ENCODE measurements at places on chromosomes 7 and 10.

GRCh38 chr10:118768041-118768919 is 13.5 kb upstream of the CACUL1 start:
- no peak for DNase-seq

DNA sequence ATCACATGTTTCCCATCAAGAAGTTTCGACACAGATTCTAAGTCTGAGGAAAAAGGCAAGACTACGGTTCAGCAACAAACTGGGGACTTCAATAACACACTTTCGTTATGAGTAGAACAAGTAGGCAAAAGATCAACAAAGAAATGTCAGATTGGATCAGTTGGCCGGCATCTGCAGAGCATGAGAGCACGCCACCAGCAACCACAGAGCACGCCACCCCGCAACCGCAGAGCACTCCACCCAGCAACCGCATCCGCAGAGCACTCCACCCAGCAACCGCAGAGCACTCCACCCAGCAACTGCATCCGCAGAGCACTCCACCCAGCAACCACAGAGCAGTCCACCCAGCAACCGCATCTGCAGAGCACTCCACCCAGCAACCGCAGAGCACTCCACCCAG is 89.7 kb upstream of the FAM20C start:
- no peak for DNase-seq

DNA sequence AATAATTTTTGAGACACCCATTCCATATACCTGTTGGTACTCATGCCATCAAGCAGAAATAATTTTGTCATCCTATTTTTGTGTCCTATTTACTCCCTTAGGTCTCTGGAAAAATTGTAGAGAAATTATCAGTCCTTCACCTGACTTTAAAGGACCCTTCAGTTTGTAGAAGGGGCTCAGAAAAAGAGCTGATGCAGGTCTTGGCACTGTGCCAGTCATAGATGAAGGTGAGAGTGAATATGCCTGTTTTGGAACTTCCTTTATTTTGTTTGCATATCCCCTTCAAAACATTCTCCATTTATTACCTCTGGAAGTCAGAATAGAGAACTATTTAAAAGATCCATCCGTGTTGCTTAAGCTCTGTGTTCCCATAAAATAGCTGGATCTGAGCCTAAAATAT is 321.0 kb upstream of the TPK1 start:
- no peak for DNase-seq

- no peak for DNase-seq
These were observed 6.9 kb upstream of the RGS10 start for GRCh38 chr10:119549247-119549999.

DNA sequence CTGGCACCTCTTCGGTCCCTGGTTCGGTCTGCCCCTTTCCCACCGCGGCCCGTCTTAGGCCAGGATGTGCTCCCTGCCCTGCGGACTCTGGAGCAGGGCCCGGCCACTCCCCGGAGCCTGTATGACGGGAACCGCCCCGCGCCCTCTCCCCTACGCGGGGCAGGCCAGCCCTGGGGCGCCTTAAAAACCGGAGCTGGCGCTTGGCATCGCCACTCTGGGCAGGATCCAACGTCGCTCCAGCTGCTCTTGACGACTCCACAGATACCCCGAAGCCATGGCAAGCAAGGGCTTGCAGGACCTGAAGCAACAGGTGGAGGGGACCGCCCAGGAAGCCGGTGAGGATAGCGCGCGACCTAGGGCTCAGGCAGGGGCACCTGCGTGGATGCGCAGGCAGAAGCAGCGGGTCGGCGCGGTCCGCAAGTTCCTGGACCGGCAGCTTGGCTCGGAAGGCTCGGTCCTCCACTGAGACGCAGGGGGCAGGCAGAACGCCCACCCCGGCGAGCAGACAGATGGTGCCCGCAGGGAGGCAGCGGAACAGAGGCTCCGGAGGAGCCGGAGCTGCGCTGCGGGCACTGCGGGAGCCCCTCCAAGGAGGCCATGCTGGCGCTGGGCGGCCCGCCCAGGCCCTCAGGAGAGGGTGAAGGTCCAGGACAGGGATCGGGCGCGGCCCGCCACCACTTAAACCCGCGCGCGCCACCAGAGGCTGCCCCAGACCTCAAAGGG is at the start of gene ADIRF:
Gene ADIRF (plus strand): TSS at position 212 of the 723 bp plus-strand sequence. CDS start 63 bp downstream, at position 275.
- DNase-seq = no peak

GRCh38 chr10:24872790-24873182 is 79.6 kb downstream of the PRTFDC1 start:
- DNase-seq = no peak

GRCh38 chr7:6423942-6424701 is 23.6 kb downstream of the DAGLB start:
- no peak for DNase-seq

- DNase-seq = no peak
These were observed 4.9 kb upstream of the INSIG1 start for GRCh38 chr7:155292680-155293226.

- DNase-seq = no peak
These were observed 16.3 kb downstream of the SFTPA1 start for GRCh38 chr10:79627075-79627474.

DNA sequence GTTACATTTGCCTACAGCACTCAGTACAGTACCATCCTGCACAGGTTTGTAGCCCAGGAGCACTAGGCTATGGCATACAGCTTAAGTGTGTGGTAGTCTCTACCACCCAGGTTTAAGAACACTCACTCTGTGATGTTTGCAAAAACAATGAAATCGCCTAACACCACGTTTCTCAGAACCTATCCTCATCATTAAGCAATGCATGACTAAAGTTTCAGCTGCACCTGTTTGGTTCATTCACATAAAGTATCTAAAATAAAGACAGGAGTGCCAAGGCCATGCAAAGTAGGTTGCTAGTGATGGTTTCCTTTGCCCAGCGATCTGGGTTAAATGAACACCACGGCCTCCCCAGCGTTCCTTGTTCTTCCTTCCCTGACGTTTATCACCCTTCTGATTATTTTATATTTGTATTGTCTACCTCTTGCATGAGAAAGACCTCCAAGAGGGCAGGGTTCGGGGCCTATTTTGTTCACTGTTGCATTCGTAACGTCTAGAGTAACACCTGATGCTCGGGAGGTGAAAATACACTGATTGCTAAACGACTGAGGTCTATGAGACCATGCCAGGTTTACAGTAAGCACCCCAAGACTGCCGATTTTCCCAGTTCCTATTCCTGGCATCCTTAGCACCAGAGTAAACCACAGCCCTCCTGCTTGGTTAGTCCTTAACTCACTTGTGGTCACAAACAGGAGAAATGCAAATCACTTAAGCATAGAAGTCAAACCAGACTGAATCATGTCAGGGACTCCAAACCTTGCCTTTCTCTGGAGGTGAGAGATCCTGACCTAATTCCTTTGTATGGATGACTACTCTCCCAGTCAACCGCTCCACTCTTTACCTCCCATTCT is 204.1 kb upstream of the NFE2L3 start:
- no peak for DNase-seq

DNA sequence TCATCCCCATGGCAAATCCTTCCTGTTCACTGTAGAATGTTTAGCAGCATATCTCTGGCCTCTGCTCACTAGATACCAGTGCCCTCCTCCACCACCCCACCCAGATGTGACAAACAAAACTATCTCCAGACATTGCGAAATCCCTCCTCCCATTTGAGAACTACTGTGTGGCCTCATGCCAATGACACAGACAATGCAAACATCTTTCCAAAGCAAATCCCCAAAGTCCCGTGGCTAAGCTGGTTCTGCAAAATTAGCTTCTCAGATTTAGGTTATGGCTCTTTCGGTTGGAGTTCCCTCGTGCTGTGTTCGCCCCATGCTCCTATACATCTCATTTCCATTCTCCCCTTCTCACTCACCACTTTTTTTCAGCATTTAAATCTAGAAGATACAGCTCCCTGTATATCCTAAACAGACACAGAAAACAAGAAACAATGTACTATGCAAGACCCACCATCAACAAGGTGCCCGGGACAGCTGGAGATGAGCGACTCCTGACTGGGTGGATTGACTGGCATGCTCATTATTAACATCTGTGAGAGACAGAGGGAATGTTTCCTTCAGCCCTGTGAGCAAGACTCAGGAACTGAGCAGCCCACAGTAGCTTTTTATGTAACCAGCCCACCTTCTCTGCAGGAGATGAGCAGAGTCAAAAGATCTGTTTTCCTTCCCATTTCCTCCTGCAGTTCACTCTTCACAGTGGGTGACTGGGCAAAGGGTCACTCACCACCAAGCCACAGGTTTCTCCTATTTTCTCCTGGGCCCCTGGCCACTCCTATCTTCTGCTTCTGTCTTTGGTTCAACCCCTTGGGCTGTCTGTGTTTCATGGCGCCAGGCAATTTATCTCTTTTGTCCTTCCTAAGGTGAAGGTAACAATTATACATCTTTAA is 225.7 kb upstream of the AOAH start:
- DNase-seq = no peak

- no peak for DNase-seq
These were observed 31.5 kb upstream of the BTRC start for GRCh38 chr10:101322266-101323108.

DNA sequence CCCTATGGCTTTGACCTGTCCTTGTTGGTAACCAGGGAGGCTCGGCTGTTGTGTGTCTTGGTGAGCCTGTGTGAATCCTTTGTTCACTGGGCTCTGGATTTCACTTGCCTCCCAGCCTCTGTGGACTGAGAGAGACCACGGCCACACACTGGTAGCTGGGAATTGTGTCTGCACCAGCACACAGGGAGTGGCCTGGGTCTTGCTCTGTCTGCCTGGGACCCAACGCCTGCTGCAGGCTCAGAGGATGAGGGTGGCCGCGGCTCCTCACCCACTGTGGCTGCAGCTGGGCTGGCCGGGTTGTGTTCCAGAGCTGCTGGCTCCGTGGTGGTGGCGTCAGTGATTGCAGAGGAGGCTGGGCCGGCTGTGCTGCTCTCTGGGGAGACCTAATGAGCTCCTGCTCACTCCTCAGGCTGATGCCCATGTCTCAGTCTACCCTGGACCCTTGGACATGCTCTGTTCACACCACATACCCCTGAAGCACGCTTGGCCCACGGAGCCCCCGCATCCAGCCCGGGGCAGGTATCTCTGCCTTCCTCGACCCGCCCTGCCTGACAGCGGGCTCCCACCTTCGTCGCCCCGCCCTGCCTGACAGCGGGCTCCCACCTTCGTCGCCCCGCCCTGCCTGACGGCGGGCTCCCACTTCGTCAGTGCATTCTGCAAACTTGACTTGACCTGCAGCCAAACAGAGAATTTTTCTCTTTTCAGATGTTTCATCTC is 328.5 kb downstream of the ADARB2 start:
- DNase-seq = no peak

- no peak for DNase-seq
These were observed 192.7 kb upstream of the MKI67 start for GRCh38 chr10:128318913-128319312.

DNA sequence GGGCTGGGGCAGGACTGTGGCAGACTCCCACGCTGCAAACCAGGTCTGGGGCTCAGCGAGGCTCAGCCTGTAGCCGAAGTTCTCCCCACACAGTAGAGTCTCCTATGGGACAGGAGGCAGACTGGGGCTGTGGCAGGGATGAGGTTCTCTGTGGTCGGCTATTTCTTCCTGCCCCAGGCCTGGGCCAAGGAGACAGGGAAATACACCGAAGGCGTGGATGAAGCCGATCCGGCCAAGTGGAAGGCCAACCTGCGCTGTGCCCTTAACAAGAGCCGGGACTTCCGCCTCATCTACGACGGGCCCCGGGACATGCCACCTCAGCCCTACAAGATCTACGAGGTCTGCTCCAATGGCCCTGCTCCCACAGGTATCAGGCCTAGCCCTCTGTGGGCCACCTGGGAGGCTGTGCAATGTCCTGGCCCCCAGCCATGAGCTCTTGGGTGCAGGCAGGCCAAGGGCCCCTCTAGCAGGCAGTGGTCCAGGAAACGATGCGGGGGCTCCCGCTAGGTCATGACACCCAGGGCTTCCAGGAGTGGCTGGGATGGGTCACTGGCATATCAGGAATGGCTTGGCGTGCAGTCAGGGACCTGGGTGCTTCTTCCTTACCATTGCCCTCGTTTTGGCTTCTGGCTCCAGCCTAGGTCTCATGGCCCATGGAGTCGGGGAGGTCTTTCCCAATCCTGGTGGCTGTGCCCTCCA is 8.1 kb downstream of the IRF5 start:
- no peak for DNase-seq

- no peak for DNase-seq
These were observed 411.0 kb upstream of the ZMIZ1 start for GRCh38 chr10:78657862-78658165.

Data from activated CD4-positive, alpha-beta T cell treated with anti-CD3 and anti-CD28 coated beads, Interleukin-2, amount 50 U/mL, for 48 hours (primary cell).